ENCODE measurements at places on chromosomes 12 and 14.

- no peak for DNase-seq
These were observed 67.4 kb downstream of the PHLDA1 start for GRCh38 chr12:75964150-75964549.

DNA sequence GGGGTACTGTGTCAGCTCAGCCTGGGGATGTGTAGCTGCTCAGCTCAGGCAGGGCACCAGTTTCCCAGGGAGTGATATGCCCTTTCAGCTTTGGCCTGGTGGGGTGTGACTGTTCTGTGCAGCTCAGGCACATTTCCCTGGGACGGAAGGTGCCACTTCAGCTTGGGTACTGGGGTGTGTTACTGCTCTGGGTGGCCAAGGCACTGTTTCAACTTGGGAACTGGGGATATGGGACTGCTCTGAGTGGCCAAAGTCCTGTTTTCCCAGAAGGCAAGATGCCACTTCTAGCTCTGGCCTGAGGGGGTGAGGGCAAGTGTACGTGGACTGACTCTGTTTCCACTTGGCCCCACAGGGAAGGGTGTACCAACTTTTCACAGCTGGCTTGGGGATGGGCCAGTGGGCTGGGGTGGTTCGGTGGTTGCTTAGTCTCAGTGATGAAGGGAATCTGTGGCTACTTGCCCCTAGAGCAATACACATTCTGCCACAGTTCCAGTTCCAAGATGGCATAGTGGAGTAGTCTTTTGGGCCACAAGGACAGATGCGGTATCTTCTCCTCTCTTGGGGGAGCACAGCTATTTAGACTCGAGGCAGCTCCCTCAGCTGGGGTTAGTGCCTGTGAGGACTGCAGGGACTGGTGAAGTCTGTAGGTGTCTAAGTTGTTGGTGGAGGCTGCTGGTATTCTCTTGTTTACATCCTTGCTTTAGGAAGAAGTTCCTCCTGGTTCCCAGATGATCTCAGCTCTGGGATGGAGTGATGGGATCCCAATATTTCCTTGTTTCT lies 26.4 kb downstream of the TBC1D15 start:
- DNase-seq, result no peak

GRCh38 chr14:75340921-75341320 lies 62.3 kb downstream of the FOS start:
- DNase-seq, result peak; percentile 50

- no peak for DNase-seq
These were observed 14.1 kb upstream of the TMEM119 start for GRCh38 chr12:108611884-108612415.

GRCh38 chr12:96177013-96177412 lies 17.2 kb upstream of the ELK3 start:
- no peak for DNase-seq

- DNase-seq, result peak; percentile 93
These were observed 155.4 kb upstream of the PDE3A start for GRCh38 chr12:20212658-20213555.

DNA sequence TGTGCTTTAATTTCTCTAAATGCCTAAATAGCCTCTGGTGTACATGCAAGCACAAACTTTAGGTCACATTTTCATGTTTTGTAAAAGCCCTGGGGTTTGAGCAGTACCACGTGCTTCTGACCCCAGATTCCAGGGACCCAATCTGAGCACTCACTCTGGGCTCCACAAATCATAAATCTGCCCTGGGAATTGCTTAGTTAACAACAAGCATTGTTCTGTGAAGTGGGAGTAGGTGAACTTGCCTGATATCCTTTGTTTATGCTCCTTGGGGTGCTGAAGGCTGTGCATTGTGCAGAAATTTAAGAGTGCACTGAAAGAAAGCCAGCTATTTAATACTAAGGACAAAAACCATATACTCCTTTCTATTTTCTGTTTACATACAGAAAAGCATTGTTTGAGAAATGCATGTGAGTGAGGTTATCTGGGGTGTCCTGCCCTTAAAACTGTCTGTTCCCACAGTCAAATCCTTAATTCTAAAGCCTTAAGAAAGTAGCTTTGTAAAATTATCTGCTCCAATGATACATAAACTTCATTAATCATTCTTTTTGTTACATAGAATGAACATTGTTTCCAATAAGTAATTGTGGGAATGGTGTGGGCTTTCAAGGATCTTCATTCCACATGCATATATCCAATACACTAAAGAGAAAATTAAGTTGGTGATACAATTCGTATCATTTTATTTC lies 258.6 kb upstream of the NPAS3 start:
- DNase-seq, result no peak

DNA sequence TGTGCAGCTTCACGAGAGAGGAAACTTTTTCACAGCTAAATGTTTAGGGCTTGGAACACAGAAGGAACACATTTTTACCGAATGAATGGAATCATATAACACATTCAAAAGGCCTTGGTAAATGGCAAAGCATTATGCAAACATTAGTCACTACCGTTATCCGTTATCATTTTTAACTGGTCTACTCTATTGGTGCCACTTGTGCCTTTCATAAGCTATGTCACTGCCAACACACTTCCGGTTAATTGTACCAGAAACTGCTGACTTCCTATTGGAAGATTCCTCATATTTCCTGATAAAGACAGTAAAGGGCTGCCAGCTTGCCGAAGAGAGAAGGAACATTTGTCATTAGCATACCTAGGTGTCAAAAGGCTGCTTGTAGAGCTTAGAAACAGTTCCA lies 169.2 kb downstream of the APAF1 start:
- no peak for DNase-seq

GRCh38 chr12:81222846-81223592 lies 145.1 kb downstream of the ACSS3 start:
- no peak for DNase-seq

DNA sequence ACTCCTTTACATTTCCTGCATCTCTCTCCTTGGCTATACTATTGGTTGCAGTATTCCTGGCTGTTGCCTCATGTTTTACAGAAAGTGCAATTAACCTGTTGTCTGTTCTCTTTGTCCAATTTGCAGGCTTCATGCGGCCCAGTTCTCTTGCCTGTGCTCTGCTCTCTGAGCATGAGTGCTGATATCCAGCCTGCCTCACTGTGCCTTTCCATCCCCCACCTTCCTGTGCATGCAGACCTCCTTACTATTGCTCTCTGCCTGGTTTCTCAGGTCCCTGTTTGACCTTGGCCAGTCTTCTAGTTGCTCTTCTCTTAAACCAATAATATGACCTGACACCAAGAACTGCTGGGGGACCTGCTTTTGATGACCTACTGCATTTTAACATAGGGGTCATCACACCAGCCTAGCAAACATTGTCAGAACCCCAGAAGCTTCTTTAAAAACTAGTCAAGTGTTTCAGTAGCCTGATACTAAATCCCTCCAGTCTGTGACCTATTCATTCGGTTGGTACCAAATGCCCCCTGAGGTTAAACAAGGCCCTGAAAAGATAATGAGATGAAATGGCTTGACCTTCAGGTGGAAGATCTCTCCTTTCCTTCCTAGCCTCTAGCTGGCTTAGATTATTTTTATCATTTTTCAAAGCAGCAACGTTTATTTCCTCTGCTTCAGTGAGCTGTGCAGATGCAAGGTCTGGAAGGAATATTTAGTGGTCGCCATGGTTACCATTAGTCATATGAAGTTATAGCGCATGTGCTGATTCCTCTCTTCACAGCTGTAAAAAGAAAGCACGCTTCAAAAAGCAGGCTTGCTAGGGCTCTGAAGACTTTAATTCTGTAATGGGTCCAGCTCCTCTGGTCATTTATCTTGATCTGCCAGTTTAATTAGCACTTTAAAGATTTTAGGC lies 216.5 kb downstream of the PHLDA1 start:
- DNase-seq, result peak; percentile 95

- no peak for DNase-seq
These were observed 85.9 kb upstream of the FOXN3 start for GRCh38 chr14:89502966-89503365.

GRCh38 chr14:34970665-34971064 lies 12.1 kb upstream of the SRP54 start:
- DNase-seq, result no peak

DNA sequence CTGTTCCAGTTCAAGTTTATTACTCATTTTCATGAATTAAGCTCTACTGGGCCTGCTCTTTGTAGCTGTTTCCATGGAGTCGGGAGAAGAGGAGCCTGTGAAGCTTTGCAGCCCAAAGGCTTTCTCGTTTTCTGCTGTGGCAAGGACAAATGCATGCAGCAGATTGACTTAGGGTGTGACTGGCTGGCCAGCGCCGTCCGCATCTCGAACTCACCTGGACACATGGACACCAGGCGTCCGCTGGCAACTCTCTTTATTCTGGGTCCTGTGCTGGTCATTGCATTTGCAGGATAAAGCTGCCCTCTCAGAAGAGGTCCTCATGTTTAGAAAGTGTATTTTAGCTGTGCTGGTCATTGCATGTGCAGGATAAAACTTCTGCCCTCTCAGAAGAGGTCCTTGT lies 350.4 kb downstream of the TMEM121 start:
- DNase-seq, result no peak

GRCh38 chr14:66008631-66009030 lies 477.5 kb upstream of the CCDC196 start:
- no peak for DNase-seq

GRCh38 chr12:91003737-91004136 lies 1.0 kb downstream of the EPYC start:
- no peak for DNase-seq

GRCh38 chr14:68873376-68873775 lies 80.5 kb upstream of the ZFP36L1 start:
- no peak for DNase-seq

DNA sequence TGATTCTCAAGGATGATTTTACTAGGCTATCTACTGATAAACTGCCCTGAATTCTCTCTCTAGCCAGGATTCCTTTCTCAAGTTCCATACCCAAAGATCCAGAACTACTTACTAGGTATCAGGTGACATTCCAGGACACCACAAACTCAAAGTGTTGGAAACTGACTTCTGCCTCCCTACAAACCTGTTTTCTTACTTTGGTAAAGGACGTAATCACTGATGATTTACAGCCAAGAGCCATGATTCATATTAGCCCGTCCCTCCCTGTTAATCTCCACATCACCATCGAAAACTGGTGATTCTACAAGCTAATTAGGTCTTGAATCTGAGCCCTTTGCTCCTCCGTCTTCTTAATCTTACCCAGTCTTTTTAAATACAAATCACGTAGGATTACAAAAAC lies 1.0 kb upstream of the ATG14 start:
- DNase-seq, result no peak

- DNase-seq, result no peak
These were observed 27.8 kb upstream of the BCDIN3D start for GRCh38 chr12:49870501-49871262.

- no peak for DNase-seq
These were observed 32.8 kb downstream of the YEATS4 start for GRCh38 chr12:69392179-69392928.

GRCh38 chr12:10867381-10867780 lies 16.7 kb downstream of the PRH1 start:
- DNase-seq, result peak; percentile 7

- DNase-seq, result no peak
These were observed 56.4 kb downstream of the EP400 start for GRCh38 chr12:132006056-132006680.

- no peak for DNase-seq
These were observed 24.0 kb downstream of the PRDM4 start for GRCh38 chr12:107736914-107737313.

- peak; percentile 95 for DNase-seq
These were observed at the start of gene CCDC77 for GRCh38 chr12:401235-402028. Gene CCDC77, plus strand, starts transcription at chr12:401644. Its CDS starts 7,740 bp downstream, at chr12:409384.

- no peak for DNase-seq
These were observed 17.6 kb downstream of the PHLDA1 start for GRCh38 chr12:76014007-76014406.

GRCh38 chr12:45648070-45648469 lies 81.4 kb upstream of the ARID2 start:
- DNase-seq, result no peak

DNA sequence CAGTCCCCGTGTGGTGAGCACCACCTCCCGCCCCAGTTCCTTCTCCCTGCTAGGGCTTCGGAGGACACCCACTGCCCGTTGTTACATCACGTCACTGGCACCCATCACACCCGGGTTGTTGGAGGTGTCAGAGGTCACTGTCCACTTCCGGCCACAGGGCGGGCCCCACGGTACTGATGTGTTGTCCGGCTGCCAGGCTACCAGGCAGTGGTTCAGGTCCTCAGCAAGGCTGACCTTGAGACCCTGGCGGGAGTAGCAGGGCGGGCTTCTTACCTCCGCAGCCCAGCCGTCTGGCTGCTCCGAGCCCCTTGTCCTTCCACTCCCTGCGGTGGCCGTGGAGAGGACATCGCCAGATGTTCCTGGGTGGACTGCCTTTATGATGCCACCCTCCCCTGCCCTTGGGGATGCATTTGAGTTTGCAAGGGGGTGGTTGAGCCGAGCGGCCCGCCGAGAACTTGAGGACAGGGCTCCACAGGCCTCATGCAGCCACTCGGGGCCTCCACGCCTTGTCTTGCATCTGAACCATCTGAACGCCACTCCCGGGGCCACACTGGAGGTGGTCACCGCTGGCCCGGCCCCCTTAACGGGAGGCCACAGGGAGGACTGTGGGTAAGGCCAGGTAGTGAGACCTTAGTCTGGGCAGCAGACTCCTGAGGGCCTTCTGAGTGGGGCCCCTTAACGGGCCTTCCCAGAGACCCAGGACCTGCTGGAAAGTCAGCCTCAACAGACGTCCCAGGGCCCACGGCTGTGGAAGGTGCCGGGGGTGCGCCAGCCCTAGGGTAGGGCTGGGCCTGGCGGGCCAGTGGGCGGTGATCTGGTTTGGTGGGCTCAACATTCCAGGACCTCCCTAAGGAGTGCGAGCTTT lies 27.1 kb upstream of the PLD4 start:
- DNase-seq, result peak; percentile 78

DNA sequence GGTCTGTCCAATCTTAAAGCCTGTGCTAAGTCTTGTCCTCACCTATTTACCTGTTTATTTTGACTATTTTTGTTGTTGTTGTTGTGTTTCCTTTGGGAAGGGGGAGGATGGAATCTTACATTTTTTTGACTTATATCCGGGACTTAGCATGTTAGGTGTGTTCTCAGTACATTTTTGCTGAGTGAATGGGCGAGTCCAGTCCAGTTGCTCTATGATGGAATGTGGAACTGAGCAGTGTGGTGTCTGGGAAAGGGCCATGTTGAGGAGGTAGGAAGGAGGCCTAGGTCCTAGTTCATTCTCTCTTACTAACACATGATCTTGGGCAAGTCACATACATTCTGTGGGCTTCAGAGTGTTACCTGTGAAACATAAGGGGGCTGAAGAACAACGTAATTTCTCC lies 80.9 kb upstream of the SLC38A2 start:
- no peak for DNase-seq

GRCh38 chr12:96980991-96981414 lies 73.9 kb downstream of the NEDD1 start:
- peak; percentile 39 for DNase-seq

DNA sequence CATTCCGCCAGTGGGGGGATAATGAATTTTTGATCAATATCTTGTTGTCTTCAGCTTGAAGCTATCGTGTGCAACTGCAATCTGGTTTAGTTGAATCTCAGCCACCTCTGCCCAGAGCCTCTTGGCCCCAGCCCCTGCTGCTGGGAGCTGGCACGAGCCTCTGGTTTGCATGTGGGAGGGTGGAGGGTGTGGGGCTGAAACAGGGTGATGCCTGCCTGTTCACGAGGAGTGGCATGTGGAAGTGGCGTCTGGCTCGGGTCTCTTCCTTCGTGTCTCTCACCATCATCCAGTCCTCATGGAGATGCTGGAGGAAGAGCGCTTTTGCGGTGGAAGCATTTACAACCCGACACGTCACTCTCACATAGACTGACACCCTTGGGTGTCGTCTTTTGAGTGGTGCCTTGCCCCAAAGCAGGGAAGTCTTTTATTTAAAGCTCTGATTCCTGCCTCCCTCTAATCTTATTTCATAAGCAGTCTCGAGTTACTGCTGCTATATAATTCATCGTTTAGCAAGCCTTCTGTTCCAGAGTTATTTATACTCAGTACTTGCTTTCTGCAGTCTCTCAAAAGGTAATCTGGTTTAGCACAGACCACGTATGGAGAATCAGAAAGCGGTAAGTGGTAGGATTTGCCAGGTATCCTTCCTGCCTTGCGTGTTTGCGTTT lies 64.5 kb downstream of the AACS start:
- no peak for DNase-seq

Data from kidney (tissue), 22 donors.